ENCODE measurements at places on chromosomes 7 and 10.

DNA sequence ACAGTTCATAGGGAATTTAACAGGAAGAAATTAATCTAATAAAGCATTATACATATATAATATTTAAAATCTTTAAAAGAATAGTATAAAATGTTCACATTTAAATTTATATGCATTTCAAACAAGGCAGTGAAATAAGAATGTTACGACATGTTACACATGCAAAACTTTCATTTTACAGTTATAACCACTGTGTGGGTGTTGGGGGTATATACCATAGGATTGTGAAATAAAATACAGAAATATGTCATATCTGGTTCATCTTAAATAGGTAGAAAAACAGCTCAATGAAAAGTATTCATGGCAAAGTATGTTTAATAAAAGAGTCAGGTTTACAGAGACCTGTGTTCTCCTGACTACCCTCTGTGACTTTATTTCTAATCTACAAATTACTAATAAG lies 45.6 kb downstream of the CHCHD3 start:
- no peak for DNase-seq

- no peak for DNase-seq
Observed at GRCh38 chr10:20598590-20598989, 298.5 kb downstream of the NEBL start.

GRCh38 chr10:97762816-97763215 lies 9.0 kb downstream of the SFRP5 start:
- DNase-seq, result no peak

DNA sequence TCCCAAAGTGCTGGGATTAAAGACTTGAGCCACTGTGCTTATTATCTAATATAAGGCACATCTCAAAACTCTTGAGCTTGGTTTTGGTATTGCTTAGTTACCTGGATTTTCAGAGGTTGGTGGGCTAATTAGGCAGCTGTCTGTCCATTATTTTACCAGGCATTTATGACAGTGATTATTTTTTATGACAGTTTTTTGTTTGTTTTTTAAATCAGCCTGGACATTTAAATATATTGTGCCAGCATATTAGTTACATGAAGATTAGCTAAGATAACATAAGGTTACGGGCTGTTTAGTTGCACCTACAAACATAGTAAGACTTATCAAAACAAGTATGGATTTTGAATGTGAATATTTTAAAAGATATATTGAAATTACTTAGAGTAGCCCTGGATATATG lies 2.6 kb upstream of the ZRANB1 start:
- DNase-seq, result no peak

Data from brain (organoid and tissue), 16 donors.